ENCODE measurements at places on chromosomes 6 and 20.

- DNase-seq = no peak
Measured at GRCh38 chr20:34082232-34082887, 29.7 kb downstream of the EIF2S2 start.

GRCh38 chr6:167275001-167275400 is 16.1 kb upstream of the UNC93A start:
- DNase-seq = no peak

DNA sequence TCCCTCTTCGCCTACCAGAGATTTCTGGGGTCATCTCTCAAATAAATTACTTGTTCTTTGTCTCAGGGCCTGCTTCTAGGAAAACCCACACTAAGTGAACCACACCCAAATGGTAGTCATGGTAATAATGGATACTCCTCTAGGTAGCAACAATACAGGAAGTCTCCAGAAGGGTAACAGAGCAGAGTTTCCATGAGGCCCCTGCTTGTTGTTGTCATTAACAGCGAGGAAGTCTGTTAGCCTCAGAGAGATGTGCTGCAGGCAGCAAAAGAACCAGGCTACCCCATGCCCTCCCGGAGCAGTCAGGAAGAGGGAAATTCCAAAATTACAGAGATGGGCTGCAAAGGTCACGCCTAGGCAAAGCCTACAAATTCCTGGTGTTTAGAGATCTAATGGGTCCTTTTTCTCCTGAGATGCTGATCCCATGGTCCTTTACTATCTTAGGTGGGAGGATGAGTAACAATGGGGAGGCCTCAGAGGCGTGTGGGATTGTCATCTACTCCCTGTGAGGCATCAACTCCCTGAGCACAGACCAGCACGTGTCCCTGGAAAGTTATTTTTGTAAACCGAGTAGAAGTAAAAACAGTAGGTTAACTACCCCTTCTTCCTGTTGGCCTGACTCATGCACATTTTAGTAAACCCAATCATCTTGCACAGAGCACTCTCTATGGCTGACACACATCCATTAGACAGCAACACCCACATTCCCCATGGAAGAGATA is 10.1 kb downstream of the ISM1 start:
- DNase-seq = no peak

- no peak for DNase-seq
Measured at GRCh38 chr6:54588176-54588575, 258.4 kb upstream of the FAM83B start.
